ENCODE measurements at places on chromosomes 2 and 18.

DNA sequence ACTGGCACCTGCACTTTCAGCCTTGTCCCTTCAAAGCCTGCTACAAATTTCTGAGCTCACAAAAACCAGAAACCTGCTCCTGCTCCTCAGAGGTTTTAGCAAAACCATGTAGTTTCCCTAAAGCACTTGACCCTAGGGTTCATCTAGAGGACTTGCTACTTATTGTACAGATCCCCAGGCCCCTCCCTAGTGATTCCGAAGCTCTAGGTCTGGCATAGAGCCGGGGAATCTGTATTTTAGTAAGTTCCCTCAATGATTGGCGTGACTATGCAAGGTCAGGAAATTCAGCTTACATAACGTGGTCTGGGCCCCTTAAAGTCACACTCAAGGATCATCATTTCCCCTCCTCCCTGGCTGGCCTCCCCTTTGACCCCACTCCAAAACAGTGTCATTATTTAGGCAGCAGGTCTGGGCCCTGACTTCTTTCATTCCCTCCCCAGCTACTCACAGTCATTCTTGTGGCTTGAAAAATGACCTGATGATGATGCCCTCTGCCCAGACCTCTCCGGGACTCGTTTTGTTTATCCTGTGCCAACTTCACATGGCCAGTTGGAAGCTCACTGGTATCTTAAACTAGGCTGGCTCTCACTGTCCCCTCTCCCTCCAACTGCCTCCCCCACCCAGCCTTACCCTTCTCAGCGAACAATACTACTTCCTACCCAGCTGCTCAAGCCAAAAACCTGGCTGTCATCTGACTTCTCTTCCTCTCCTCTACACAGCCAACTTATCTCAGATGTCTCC, 36.0 kb downstream of the WDFY1 start:
- DNase-seq, result no peak

DNA sequence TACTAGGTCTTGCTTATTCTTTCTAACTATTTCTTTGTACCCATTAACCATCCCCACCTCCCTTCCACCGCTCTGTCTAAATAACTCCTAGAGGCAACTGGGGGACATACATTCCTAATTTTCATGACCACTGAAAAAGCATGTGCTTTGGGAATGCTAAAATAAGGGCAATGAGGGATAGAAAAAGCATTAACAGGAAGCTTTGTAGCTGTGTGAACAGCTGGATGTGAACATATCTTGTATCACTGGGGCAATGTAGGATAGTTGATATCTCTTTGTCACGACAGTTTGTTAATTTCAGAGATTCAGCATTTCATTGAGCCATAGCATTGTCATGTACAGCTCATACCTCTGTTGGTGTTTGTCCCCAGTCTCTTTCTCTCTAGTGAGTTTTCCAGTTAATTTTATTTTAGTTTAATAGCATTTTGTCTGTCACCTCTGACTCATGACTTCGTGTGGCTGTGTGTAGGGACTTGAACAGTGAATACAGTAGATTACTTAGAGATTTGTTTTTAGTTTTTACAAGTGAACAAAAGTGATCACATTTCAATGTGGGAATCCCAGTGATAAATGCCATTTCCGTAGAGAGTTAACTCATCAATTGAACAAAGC, 230.3 kb upstream of the NRP2 start:
- no peak for DNase-seq

DNA sequence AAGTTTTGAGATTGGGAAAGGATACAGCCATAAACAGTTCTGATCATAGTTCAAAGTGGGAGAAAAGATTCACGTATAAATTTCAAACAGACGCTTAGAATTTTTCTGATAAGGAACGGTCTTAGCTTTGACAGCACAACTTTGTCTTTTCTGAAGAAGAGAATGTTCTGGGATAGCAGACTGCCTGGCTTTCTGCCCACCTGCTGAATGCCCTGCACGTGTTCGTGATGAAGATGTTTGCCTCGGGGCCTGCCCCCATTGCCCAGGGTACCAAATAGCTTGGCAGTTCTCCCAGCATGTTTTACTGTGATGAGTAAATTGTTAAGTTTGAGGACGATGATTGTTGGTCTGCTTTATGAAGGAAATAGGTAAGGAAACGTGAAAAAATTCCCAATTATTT, 4.6 kb downstream of the MRPL33 start:
- no peak for DNase-seq

DNA sequence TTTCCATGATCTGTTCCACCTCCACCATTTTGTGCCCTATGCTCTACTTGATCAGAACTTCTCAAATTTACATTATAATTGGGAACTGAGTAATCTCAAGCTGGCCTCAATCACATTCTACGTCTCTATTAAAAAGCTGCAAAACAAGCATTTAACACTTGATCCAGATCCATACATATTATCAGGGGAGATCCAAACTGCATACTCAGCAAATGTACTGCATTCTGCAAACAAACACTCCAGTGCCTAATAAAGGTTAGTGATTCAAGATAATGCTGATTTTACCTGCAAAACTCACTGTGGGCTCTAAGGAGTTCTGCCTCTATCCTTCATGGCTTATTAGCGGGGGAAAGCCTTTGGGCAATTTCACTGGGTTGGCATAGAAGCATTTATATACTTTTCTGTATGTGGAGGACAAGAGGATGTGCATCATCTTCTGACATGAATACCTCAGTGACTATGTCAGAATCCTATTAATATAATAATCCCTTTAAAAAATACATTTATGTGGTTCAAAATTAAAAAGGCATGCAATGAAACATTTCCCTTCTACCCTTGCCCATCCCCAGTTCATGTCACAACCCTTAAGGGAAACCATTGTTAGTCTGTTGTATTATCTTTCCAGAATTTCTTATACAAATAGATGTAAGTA, 40.2 kb downstream of the GALNT14 start:
- no peak for DNase-seq

GRCh38 chr2:202353430-202353829, 22.7 kb upstream of the BMPR2 start:
- no peak for DNase-seq

DNA sequence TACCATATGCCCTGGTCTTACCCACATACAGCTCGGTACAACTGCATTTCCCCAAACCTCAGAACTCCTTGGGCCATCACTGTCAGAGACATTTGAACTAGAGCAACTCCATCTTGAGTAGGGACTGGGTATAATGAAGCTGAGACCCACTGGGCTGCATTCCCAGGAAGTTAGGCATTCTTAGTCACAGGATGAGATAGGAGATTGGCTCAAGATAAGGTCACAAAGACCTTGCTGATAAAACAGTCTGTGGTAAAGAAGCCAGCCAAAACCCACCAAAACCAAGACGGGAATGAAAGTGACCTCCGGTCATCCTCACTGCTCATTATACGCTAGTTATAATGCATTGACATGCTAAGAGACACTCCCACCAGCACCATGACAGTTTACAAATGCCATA, 131.3 kb downstream of the PIK3C3 start:
- DNase-seq, result no peak

GRCh38 chr2:131093696-131094462, 619 bp upstream of the FAM168B start:
- no peak for DNase-seq

DNA sequence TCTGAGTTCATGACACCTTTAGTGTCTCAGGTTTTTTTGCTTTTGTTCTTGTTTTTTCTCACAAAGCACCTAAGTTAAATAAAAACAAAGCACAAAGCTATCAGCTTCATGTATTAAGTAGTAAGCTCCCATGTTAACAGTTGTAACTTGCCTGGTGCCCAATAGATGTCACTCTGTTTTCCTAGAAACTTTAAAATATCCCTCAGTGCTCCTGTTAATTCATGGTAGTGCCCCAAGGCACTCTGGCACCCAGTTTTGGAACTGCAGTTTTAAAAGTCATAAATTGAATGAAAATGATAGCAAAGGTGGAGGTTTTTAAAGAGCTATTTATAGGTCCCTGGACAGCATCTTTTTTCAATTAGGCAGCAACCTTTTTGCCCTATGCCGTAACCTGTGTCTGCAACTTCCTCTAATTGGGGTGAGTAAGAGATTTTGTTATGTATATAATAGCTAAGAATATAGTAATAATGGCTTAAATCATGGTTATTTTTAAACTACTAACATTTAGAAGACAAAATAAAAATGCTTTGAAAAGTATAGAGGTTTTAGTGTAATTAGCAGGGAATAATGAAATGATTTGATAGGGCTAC, 555.0 kb upstream of the TMEFF2 start:
- no peak for DNase-seq
